ENCODE measurements at places on chromosomes 5 and 9.

GRCh38 chr9:71403106-71403505 is 281.7 kb upstream of the TRPM3 start:
- DNase-seq: no peak

GRCh38 chr5:32136342-32136741 is 37.8 kb downstream of the GOLPH3 start:
- no peak for DNase-seq

GRCh38 chr5:78534905-78535200 is 113.7 kb downstream of the LHFPL2 start:
- DNase-seq: no peak

DNA sequence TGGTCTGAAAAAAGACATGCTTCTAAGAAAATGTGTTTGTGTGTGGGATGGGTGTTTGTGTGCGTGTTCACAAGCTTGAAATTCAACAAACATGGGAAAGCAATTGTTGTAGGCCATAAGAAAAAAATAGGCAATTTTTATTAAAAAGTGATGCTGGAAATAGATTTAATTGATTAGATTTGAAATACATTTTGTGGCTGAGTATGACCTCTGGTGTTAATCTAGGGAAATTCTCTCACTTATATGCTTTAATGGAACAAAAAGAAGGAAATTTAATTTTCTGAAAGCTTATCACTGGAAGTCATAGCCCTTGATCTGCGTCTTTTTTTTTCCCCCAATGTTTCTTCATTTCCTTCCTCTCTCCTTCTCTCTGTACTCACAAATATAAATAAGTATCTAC is 3.5 kb upstream of the KCNN2 start:
- no peak for DNase-seq

DNA sequence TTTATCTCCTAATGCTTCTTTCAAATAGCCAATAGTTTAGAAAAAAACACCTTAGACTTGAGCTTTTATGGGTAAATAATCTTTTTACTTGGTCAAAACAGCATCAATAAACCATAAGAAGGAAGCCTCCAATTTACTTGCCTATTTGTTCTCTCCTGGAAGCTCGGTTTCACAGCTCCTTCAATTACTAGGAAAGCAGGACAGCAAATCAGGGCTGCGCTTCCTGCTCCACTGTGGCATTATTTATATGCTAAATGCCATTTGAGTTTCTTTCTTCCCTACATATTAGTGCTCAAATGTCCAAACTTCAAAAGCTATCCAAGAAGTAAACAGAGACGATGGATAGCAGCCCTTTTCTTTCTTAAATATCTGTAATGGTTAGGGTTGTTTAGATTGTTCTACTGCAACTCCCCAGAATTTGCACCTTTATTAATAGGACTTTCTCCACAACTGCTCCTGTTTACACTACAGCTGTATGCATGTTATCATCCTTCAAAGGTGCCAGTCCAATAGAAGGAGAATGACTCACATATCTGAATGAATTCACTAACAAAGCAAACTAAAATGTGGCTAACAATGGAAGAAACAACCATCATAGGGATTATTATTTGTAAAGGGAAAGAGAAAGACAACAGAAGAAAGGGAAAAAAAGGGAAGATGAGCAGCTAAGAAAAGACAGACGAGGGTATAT is 58.7 kb downstream of the MED27 start:
- no peak for DNase-seq

GRCh38 chr5:168147568-168148360 is 143.7 kb upstream of the WWC1 start:
- no peak for DNase-seq
